ENCODE measurements at places on chromosomes 7 and 10.
A peak's percentile ranks its signal among the peaks of the same experiment; 100 is the strongest.

GRCh38 chr7:155867280-155867679 is 55.0 kb upstream of the SHH start:
- no peak overlapping the region for H3K4me3 ChIP-seq
- DNase-seq = no peak
- H3K4me1 ChIP-seq = no peaks in the 10 kb centered on the region

DNA sequence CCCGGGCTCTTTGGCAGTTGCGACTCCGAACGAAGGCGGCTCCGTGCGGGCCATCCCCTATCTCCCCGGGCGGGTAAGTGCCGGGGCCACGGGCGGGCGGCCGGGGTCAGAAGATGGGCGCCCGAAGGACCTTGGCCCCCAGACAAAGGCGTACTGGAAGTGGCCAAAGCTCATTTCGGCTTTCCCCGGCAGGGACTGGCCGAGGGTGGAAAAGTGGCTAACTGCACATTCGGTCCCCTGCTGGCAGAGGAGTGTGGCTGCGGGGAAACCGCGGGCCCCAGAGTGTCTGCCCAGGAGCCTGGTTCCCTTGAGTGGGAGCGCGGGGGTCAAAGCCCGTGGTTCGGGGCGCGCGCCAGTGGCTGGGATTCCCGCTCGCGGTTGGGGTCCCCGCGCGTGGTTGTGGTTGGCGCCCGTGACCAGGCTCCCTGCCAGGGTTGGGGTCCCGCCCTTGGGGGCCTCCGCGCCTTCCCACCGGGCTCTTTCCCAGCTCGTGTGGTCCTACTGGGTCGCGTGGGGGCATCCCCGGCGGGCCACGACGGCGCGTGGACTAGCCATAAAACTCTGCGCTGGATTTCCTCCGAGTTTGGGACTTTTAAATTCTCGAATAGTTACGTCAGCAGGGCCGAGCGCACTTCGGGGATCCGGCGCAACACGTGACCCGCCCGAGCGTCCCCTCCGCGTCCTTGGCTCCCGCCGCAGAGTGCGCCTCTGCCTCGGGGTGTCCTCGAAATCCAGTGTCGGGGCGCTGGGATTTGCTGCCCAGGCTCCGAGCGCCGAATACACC is 124.4 kb downstream of the TACC2 start:
- H3K4me1 ChIP-seq = no peaks in the 10 kb centered on the region
- no peaks in the 10 kb centered on the region for H3K27me3 ChIP-seq
- no peak for DNase-seq

DNA sequence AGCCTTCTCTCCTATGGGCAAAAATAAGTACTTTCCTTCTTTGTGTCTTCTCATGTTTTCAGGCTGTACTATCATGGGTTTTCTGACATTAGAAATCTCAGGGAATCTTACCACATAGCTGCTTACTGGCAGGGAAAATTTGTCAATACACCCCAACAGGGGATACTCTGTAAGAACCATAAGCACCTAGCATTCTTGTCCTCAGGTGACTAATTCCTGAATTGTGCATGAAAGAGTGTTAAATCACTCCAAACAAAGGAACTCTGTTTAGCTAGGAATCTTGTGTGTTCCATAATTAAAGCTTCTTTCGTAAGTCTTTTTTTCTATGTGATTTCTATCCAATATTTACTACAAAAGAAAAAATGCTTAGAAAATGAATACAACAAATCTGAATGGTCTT is 206.7 kb upstream of the POT1 start:
- no peak overlapping the region for H3K27ac ChIP-seq
- no peaks in the 10 kb centered on the region for H3K36me3 ChIP-seq
- H3K4me3 ChIP-seq = no peak overlapping the region
- DNase-seq = no peak
- peaks cover 8% of the 10 kb centered on the region for H3K4me1 ChIP-seq

DNA sequence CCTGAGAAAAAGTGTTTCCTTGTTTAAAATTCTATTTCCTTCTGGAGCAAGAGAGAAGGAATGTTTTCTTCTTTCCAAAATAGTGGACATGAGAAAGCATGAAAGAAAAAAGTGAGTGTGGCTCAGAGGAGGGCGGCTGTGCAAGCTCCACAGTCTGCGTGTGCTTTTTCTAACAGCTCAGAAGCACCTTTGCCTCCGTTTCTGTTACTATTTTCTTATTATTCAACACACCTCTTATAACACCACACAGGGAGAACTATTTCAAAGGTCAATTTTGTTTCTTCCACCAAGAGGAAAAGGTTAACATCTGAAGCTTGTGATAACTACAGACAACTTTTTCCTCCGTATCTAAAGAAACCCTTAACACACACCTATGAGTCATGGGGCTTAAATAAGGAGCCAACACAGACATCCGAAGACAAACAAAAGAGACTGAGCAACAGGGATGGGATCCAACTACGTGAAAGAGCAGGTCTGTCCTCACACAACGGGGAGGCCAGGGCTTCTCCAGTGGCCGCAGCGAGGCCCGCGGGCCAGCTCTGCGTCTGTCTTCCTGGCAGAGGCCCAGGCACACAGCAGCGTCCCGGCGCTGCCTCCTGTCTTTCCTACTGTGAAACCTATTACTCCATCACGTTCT is 36.2 kb upstream of the NCAPG2 start:
- H3K27me3 ChIP-seq = no peaks in the 10 kb centered on the region
- H3K4me3 ChIP-seq = no peak overlapping the region
- no peaks in the 10 kb centered on the region for H3K36me3 ChIP-seq
- H3K4me1 ChIP-seq = no peaks in the 10 kb centered on the region
- DNase-seq = no peak
- no peak overlapping the region for H3K27ac ChIP-seq

- H3K27me3 ChIP-seq = no peaks in the 10 kb centered on the region
- 0 out of 2 replicates have a peak, but pooled peaks cover 5% of the 10 kb centered on the region for H3K4me1 ChIP-seq
- no peak overlapping the region for H3K27ac ChIP-seq
- no peak overlapping the region for H3K4me3 ChIP-seq
- DNase-seq = no peak
These were observed 62.1 kb upstream of the COL1A2 start for GRCh38 chr7:94332571-94332970.

DNA sequence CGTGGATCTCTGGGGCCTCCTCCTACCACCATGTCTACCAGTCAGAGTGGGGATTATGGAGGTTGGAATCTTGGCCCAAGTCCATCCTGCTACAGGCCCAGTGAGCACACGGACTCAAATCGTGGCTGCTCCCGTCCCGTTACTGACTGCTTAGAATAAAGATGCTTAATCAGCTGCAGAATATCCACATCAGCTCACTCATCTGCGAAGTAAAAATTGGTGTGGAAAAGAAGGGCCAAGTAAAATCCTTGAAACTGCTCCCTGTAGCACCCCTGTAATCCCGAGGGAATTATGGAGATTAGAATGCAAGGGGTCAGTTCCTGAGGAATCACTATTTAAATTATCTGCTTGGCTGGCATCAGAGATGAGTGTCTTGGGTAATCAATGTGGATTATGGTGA is 13.0 kb upstream of the HTR5A start:
- H3K27ac ChIP-seq = no peak overlapping the region
- no peak overlapping the region for H3K4me3 ChIP-seq
- DNase-seq = no peak
- H3K36me3 ChIP-seq = no peaks in the 10 kb centered on the region

GRCh38 chr10:3869036-3869435 is 84.0 kb upstream of the KLF6 start:
- no peak for DNase-seq
- peaks cover 30% of the 10 kb centered on the region for H3K4me1 ChIP-seq
- H3K36me3 ChIP-seq = no peaks in the 10 kb centered on the region
- peak overlapping the region; percentile 39 for H3K27ac ChIP-seq

- no peak overlapping the region for H3K4me3 ChIP-seq
- H3K27ac ChIP-seq = no peak overlapping the region
- H3K4me1 ChIP-seq = no peaks in the 10 kb centered on the region
- DNase-seq = no peak
- no peaks in the 10 kb centered on the region for H3K36me3 ChIP-seq
These were observed 443.4 kb upstream of the ANKRD30A start for GRCh38 chr10:36681751-36682632.

GRCh38 chr10:14648946-14649345 is 125.8 kb downstream of the FAM107B start:
- H3K4me3 ChIP-seq = peak overlapping the region; percentile 61
- no peak for DNase-seq
- H3K4me1 ChIP-seq = peaks cover 49% of the 10 kb centered on the region
